Right lung (tissue), 10 donors: ENCODE measurements at places on chromosomes 2 and 18. TPM values are rescaled to one million over a fixed set of nuclear protein-coding genes. Genes with fewer than 3 reads are reported as not detected.

GRCh38 chr2:222943820-222944219, 83.0 kb downstream of the ACSL3 start:
- no peak for DNase-seq

DNA sequence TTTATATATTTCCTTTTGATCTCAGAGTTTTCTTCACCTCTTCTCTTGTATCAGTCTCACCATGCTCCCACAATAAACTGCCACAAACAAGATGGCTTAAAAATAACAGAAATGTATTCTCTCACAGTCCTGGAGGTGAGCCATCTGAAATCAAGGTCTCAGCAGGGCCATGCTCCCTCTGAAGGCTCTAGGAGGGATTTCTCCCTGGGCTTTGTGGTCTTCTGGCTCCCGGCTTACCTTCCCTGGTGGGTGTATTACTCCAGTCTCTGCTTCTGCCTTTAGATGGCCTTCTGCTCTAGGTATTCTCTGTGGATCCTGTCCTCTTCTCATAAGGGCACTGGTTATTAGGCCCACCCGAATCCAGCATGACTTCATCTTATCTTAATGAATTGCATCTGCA, 994.7 kb upstream of the POU3F3 start:
- DNase-seq, result no peak

Gene IL1RN
- polyA plus RNA-seq, result 1.2 TPM

- no peak for DNase-seq
These were observed 23.2 kb upstream of the EFR3B start for GRCh38 chr2:25018681-25019080.

DNA sequence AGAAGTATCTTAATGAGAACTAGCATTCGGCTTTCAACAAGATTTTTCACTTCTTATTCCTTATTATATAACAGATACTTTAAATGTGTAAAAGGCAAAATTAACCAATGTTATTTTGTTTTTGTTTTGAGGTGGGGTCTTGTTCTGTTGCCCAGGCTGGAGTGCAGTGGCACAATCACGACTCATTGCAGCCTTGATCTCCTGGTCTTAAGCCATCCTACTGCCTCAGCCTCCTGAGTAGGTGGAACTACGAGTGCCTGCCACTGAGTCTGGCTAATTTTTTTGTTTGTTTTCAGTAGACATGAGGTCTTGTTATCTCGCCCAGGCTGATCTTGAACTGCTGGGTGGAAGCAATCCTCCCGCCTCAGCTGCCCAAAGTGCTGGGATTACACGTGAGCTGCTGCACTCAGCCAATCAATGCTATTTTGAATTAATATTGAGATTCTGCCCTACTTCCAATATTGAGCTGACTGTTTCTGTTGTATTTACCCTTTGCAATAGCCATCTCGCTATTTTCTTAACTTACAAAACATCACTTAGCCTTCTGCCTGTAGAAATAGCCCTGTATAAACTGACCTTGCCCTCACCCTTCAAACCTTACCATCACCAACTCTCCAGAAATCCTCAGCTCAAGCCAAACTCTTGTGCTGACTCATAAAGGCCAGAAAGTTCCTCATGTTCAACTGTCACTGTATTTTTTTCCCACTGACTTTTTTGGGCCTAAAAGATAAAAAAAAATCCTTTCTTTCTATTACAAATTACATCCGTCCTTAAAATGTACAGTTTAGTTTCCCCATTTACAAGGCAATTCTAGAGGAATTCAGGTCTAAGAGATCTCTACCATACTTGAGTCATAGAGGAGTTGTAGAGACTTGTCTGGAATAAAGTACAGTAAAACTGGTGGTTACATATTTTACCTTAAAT, 94.3 kb downstream of the OLA1 start:
- no peak for DNase-seq
